ENCODE measurements at places on chromosomes 1 and 21.

DNA sequence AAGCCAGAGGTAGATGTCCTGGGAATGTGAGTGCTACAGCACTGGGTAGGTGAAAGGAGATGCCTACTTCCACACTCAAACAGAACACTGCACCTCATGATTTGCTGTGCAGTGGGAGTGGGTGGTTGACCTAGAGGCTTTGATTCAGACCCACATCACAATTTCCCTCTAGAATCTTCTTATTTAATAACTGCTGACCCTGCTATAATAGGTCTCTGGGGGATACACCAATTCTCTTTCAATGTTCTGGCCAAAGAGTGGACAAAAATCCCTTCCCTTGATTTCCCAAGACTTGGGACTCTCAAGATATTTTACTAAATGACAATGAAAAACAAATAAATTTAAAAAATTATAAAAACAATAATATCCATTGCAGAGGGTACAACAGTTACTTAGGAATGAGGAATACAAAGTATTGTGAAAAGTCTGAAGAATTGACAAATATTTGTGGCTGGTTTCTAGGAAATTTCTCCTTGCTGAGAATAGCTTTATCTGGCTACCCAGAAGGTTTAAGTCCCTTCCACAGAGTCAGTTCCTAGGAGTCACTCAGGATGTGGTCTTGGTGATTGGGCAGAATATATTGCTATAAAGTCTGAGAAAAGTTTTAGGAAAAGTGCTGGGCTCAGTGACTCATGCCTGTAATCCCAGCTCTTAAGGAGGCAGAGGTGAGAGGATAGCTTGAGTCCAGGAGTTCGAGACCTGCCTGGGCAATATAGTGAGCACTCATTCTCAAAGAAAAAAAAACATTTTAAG, 2.4 kb upstream of the FCGR2A start:
- DNase-seq, result no peak

- DNase-seq, result peak; percentile 74
Measured at GRCh38 chr1:154809436-154810413, 60.4 kb downstream of the KCNN3 start.

DNA sequence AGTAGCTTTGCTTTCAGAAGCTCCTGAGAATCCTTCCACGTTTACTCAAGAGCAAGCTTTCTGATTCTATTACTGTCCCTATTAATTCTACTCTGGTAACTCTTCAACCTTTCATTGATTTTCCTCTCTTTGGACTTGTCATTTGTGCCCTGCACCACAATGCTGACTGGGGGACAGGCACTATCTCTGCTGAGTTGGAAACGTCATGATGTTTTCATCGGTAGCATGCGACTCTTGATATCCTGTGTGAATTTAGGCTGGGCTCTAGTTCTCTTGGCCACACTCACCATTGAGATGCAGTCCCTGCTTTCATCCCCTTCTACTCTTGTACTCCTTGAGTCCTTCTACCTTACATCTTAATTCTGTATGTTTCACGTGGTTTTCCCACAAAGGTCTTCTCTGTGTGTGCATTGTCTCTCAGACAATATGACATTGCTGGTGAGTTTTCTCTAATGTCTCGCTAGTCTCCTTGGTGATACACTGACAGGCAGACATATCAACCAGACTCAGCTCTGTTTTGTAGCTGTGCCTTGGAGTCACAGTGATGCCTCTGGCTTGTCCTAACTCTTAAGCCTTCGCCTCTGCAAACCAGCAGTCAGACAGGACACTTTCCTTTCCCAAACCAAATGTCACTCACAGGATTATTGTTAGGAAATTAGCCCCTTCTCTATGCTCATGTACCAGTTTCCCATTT, 223.6 kb upstream of the ADGRL2 start:
- no peak for DNase-seq

DNA sequence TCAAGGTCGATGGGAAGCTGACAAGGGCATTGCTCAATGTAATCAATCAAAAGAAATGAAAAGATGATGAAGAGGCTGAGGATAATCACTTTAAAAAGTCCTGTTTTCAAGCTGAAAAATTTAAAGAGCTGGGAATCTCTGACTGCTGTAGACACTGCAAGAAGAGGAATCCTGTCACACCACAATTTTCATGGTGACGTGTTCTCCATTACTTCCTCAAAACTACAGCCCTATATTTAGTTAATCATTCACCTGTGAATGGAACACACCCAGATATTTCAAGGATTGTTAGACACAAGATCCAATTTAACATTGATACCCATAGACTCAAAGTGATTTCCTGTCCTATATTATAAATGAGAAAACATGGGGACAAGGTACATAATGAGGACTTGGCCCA, 1048.3 kb downstream of the AMY1C start:
- DNase-seq, result no peak

GRCh38 chr1:2391931-2392509, 379 bp downstream of the RER1 start:
- DNase-seq, result no peak

- DNase-seq, result no peak
Measured at GRCh38 chr1:241916196-241916595, 41.4 kb upstream of the BECN2 start.

DNA sequence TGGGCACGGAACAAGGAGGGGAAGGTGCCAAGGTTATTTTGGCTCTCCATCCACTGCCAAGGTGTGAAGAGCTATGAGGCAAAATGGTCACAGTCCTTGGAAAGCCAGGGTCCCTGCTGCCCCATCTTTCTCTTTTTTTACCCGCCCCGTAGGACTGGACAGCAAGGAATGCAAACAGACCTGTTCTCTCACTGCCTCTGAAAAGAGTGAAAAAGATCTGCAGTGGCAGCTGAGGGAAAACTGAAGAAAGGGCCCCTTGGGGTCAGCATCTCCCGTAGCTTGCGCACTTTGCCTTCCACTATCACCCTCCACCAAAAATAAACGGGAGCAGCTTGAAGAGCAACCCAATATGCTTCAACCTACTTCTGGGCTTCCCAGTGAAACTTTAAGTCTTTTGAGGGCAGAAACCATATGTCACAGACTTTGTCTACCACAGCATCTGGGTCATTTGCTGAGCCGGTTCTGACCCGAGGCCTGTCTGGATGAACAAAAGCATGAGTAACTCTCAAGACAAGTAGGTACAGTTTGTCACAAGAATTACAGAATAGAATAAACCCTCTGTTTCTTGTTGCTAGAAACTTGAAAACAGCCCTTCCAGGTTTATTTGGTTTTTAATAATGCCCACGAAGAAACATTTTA, 9.4 kb upstream of the KIF14 start:
- DNase-seq, result peak; percentile 79

DNA sequence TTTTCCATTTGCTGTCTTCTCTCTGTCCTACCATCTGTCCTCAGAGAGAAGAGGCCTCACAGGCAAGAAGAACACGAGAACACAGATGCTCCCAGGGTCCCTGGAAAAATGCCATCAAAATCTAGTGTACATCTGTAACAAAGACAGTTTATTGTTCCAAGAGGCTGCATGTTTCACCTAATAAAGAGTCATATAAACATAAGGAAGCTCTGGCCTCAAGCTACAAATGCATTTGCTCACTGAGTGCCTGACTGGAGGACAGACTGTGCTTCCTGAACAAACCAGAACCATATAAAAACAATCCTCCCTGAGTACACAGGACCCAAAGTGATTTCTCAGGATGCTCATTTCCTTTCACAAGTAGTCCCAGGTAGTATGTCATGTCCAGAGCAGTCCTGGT, 76.3 kb upstream of the SLC44A3 start:
- no peak for DNase-seq

- DNase-seq, result no peak
Measured at GRCh38 chr1:159911326-159912070, 11.5 kb upstream of the CFAP45 start.

GRCh38 chr1:180909462-180909976, 3.2 kb upstream of the KIAA1614 start:
- DNase-seq, result no peak

DNA sequence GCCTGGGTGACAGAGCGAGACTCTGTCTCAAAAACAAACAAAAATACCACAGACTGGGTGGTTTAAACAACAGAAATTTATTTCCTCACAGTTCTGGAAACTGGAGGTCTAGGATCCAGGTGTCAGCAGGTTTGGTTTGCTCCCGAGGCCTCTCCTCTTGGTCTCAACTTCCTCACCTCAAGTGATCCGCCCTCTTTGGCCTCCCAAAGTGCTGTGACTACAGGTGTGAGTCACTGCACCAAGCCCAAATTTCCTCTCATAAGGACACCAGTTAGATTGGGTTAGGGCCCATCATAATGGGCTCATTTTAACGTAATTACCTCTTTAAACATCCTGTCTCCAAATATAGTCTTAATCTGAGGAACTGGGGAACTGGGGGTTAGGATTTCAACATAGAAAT, 35.5 kb downstream of the MFSD2A start:
- DNase-seq, result no peak
